ENCODE measurements at places on chromosomes 12 and 14.

- H3K27ac ChIP-seq: no peak overlapping the region
- H3K4me1 ChIP-seq: peaks cover 50% of the 10 kb centered on the region
- H3K27me3 ChIP-seq: no peaks in the 10 kb centered on the region
- H3K36me3 ChIP-seq: no peaks in the 10 kb centered on the region
These were observed 103.0 kb downstream of the CRADD start for GRCh38 chr12:93780101-93780641.

DNA sequence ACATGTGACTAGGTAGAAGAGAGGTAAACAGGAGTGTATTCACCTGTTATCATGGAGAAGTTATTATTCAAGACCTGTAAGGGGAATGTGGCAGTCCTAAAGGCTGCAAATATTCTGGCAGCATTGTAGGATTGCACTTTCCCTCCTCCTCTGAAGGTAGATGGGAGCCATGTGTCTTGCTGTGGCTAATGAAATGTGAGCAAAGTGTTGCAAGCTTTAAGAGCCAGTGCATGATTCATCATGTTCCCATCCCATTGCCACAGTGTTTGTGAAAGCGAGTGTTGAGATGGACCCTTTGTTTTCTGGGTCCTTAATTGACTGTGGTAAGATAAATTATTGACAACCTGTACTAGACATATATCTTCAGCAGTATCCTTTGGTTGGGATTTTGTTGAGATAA lies 128.7 kb downstream of the RGS6 start:
- DNase-seq: no peak
- H3K36me3 ChIP-seq: no peaks in the 10 kb centered on the region
- H3K4me1 ChIP-seq: no peaks in the 10 kb centered on the region
- no peak overlapping the region for H3K27ac ChIP-seq
- peaks cover 27% of the 10 kb centered on the region for H3K27me3 ChIP-seq

- DNase-seq: no peak
- H3K4me3 ChIP-seq: no peak overlapping the region
- H3K27me3 ChIP-seq: no peaks in the 10 kb centered on the region
- no peak overlapping the region for H3K27ac ChIP-seq
These were observed 14.2 kb upstream of the CARMIL3 start for GRCh38 chr14:24037658-24038037.

GRCh38 chr12:944211-944610 lies 5.3 kb downstream of the RAD52 start:
- H3K4me1 ChIP-seq: peaks cover 37% of the 10 kb centered on the region
- no peak for DNase-seq
- peak overlapping the region; percentile 26 for H3K27ac ChIP-seq
- H3K4me3 ChIP-seq: peak overlapping the region; percentile 12

GRCh38 chr14:34676516-34677211 lies 37.7 kb downstream of the CFL2 start:
- DNase-seq: no peak
- no peak overlapping the region for H3K4me3 ChIP-seq
- H3K27me3 ChIP-seq: no peaks in the 10 kb centered on the region

DNA sequence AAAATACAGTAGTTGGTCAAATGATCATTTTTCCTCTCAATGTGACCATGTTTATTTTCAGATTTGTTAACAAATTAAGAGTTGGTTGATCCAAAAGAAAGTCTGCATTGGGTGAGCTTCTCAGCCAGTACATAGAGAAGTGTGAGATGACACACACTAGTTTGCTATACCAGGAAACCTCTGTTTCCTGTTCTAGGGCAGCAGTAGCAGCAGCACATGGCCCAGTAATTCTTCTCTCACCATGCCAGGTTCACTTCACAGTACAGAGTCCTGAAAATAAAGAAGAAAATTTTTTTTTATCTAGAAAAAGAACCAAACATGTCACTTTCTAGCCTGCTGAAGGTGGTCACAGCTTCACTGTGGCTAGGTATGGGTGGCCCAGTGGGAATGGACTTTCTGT lies 250.2 kb upstream of the OR4E1 start:
- H3K4me3 ChIP-seq: peak overlapping the region; percentile 77
- peaks cover 38% of the 10 kb centered on the region for H3K4me1 ChIP-seq
- no peaks in the 10 kb centered on the region for H3K27me3 ChIP-seq
- peak overlapping the region; percentile 78 for H3K27ac ChIP-seq
- H3K36me3 ChIP-seq: no peaks in the 10 kb centered on the region

- peaks cover 24% of the 10 kb centered on the region for H3K4me1 ChIP-seq
- H3K27ac ChIP-seq: peak overlapping the region; percentile 88
- H3K36me3 ChIP-seq: no peaks in the 10 kb centered on the region
- peak overlapping the region; percentile 49 for H3K4me3 ChIP-seq
- DNase-seq: no peak
- H3K27me3 ChIP-seq: no peaks in the 10 kb centered on the region
These were observed 18.9 kb upstream of the CD27 start for GRCh38 chr12:6425590-6426531.

GRCh38 chr14:64266239-64266638 lies 27.9 kb downstream of the ESR2 start:
- no peaks in the 10 kb centered on the region for H3K27me3 ChIP-seq
- no peaks in the 10 kb centered on the region for H3K36me3 ChIP-seq
- H3K4me3 ChIP-seq: no peak overlapping the region
- peak overlapping the region; percentile 59 for H3K27ac ChIP-seq
- DNase-seq: no peak

DNA sequence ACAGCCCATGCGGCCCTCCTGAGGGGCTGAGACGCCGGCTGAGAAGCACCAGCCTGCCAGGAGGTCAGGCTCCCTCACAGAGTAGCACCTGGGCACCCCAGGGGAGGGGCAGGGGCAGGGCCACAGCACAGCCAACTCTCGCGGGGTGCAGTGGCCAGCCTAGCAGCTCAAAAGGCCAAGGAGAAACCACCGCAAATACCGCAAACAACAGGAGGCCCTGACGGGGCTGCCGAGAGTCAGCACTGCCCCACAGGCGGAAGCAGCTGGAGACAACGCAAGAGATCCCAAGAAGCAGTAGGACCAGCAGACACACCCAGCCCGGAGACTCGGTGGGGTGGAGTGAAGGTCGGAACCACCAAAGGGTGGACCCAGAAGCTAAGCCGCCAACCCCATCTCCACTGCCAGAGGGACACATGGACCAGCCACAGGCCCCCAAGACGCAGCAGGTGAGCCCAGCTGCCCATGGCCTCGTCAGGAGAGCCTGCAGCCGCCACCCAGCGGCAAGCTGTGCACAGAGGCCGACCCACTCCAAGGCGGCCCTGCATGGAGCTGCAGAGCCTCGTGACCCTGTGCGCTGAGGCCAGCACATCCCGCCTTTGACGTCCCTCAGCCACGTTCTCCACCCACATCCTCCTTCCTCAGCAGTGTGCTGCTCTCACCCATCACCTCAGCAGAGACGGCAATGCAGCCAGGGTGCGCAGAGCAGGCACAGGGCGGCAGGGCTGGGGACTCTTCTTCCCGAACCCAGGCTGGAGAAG lies 31.7 kb upstream of the BTBD6 start:
- no peak for DNase-seq
- no peaks in the 10 kb centered on the region for H3K27me3 ChIP-seq
- H3K27ac ChIP-seq: no peak overlapping the region
- peaks cover 12% of the 10 kb centered on the region for H3K4me1 ChIP-seq
